Ovary (tissue), 10 donors: ENCODE measurements at places on chromosomes 16 and 17. TPM values are rescaled to one million over a fixed set of nuclear protein-coding genes. Genes with fewer than 3 reads are reported as not detected.

GRCh38 chr17:56320443-56320842 is 167.2 kb downstream of the ANKFN1 start:
- DNase-seq, result no peak
- no peak overlapping the region for H3K4me3 ChIP-seq
- no peak overlapping the region for H3K27ac ChIP-seq
- no peaks in the 10 kb centered on the region for H3K36me3 ChIP-seq

Gene SHISA9
- total RNA-seq, result not detected

GRCh38 chr17:16439811-16440351 is 24.5 kb downstream of the TRPV2 start:
- H3K27ac ChIP-seq, result no peak overlapping the region
- H3K36me3 ChIP-seq, result no peaks in the 10 kb centered on the region

Gene CCL7
- total RNA-seq, result not detected

- H3K36me3 ChIP-seq, result no peaks in the 10 kb centered on the region
- no peak overlapping the region for H3K4me3 ChIP-seq
- no peak for DNase-seq
These were observed 147.7 kb upstream of the SALL1 start for GRCh38 chr16:51298800-51299199.

- H3K4me3 ChIP-seq, result no peak overlapping the region
- DNase-seq, result no peak
- H3K36me3 ChIP-seq, result no peaks in the 10 kb centered on the region
- H3K4me1 ChIP-seq, result peaks cover 3% of the 10 kb centered on the region
- no peak overlapping the region for H3K27ac ChIP-seq
These were observed 15.8 kb upstream of the RBBP6 start for GRCh38 chr16:24523569-24523968.
